ENCODE measurements at places on chromosomes 2 and 18.

GRCh38 chr2:98356729-98357128, 10.5 kb downstream of the CNGA3 start:
- H3K36me3 ChIP-seq: no peaks in the 10 kb centered on the region
- DNase-seq: no peak
- no peaks in the 10 kb centered on the region for H3K27me3 ChIP-seq
- no peak overlapping the region for H3K4me3 ChIP-seq
- no peak overlapping the region for H3K27ac ChIP-seq

GRCh38 chr2:231124838-231125568, at the start of gene HTR2B:
TSS of gene HTR2B (minus strand) at chr2:231125042. CDS start at chr2:231123764, 1,278 bp downstream.
- no peaks in the 10 kb centered on the region for H3K36me3 ChIP-seq
- DNase-seq: no peak
- no peak within 1 kb of the TSS for H3K27ac ChIP-seq
- H3K4me1 ChIP-seq: peaks cover 16% of the 10 kb centered on the region

DNA sequence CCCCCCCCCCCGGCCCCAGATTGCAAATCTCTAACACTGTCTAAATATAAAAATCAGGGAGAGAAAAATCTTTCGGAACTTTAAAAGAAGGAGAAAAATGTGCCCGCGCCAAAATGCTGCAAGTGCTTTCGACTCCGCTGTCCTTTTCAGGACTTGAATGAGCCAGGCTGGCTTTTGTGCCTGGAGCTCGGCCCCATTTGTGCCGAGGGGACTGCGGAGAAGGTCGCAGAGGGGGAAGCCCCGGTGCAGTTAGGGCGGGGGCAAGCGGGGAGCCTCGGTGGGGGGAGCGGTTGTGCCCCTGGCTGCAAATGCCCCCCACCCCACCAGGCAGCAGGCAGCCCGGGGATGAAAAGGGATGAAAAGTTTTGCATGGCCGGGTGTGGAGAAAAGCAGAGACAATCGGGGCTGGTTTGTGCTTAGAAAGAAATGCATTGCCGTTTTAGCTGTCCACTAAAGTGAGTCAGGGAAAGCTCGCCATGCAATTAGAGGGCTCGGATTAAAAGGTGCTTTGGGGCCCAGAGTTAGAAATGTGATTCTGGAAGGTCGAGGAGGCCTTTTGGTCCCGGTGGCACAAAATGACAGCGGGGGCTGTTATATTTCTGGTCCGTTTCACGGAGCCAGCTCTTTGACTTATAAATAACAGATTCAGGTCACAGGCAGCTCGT, 1.6 kb downstream of the INHBB start:
- peaks cover 47% of the 10 kb centered on the region for H3K27me3 ChIP-seq
- H3K4me1 ChIP-seq: no peaks in the 10 kb centered on the region
- H3K36me3 ChIP-seq: no peaks in the 10 kb centered on the region

DNA sequence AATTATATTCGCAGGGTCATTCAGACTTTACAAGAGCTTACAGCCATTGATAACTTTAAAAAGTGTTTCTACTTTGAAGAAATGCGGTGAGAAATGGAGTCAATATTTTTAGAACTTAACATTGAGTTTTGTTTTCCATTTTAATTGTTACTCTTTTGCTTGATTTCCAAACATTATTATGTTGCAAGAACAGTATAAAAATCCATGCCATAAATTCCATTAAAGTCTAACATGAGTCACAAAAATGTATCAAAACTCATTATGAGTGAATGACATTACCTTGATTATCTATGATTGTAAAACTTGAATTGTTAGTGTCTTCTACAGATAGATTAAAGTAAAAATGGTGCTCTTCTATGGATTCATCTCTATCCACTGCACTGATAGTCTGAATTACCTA, 92.6 kb downstream of the CDH19 start:
- H3K27me3 ChIP-seq: no peaks in the 10 kb centered on the region
- H3K4me1 ChIP-seq: peaks cover 38% of the 10 kb centered on the region

GRCh38 chr2:238998801-238999200, 150.9 kb downstream of the TWIST2 start:
- H3K36me3 ChIP-seq: no peaks in the 10 kb centered on the region
- H3K4me1 ChIP-seq: peaks cover 3% of the 10 kb centered on the region
- H3K27me3 ChIP-seq: no peaks in the 10 kb centered on the region
- no peak overlapping the region for H3K4me3 ChIP-seq

DNA sequence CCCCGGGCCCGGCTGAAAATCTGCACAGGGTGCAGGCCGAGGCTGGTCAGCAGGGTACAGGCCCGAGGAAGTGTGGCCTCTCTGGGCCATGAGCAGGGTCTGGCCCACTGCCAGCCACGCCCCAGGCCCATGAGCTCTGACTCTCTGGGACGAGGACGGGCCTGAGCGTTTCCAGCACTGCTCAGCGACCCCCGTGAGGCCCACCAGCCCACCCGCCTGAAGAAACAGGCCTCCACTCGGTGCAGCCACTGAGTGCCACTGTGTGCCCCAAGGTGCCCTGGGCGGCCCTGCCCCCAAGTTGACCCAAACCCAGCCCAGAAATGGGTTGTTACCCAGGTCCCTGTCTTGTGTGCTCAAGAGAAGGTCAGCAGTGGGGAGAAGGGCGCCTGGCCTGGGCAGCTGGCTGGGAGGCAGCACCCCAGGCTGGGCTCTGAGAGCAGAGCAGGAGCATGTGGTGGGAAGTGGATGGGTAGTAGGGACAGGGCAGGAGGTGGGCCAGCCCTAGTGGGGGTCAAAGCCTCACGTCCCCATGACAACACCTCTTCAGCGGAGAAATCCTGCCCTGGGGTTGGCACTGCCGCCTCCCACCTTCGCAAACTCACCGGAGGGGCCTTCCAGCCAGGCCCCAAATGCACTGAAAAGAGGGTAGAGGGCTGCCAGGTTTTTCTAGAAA, 2.1 kb upstream of the SNED1 start:
- H3K27me3 ChIP-seq: peaks cover 6% of the 10 kb centered on the region
- peak; percentile 58 for DNase-seq
- H3K4me1 ChIP-seq: peaks cover 7% of the 10 kb centered on the region
- no peaks in the 10 kb centered on the region for H3K36me3 ChIP-seq
- H3K4me3 ChIP-seq: no peak overlapping the region

GRCh38 chr2:86787736-86788135, 3.0 kb downstream of the CD8A start:
- DNase-seq: no peak
- H3K27ac ChIP-seq: no peak overlapping the region
- H3K27me3 ChIP-seq: peaks cover 51% of the 10 kb centered on the region
- no peaks in the 10 kb centered on the region for H3K4me1 ChIP-seq
- H3K4me3 ChIP-seq: no peak overlapping the region

DNA sequence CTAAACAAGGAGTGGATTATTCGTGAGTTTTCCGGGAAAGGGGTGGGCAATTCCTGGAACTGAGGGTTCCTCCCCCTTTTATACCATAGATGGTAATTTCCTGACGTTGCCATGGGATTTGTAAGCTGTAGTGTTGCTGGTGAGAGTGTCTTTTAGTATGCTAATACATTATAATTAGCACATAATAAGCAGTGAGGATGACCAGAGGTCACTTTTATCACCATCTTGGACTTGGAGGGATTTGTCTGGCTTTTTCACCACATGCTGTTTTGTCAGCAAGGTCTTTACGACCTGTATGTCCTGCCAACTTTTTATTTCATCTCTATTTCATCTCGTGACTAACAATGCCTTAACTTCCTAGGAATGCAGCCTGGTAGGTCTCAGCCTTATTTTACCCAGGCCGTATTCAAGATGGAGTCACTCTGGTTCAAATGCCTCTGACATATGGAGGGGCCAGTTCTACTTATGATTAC, 124.8 kb upstream of the B3GNT2 start:
- no peaks in the 10 kb centered on the region for H3K4me1 ChIP-seq
- H3K27me3 ChIP-seq: no peaks in the 10 kb centered on the region
- H3K27ac ChIP-seq: no peak overlapping the region
- no peak for DNase-seq

DNA sequence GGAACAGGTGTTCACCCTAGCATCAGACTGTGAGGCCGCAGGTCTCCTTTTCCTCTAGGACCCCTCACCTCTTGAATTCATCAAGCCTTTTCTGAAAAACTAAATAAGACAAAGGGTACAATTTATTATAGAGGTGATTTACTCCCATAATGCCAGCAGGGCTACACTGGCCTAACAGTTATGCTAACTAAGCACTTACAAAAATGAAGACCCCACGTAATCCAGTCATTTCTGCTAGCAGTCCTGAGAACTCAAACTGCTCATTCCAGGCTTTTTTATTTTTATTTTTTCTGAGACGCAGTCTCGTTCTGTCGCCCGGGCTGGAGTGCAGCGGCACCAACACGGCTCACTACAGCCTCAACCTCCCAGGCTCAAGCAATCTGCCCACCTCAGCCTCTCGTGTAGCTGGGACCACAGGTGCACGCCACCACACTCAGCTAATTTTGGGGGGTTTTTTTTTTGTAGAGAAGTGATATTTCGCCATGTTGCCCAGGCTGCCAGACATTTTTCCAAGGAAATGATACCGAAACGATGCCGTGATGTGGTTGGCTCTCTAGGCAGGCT, 14.2 kb downstream of the CAPG start:
- DNase-seq: no peak
- no peaks in the 10 kb centered on the region for H3K27me3 ChIP-seq
- peaks cover 72% of the 10 kb centered on the region for H3K36me3 ChIP-seq
- no peak overlapping the region for H3K4me3 ChIP-seq
- H3K4me1 ChIP-seq: no peaks in the 10 kb centered on the region

DNA sequence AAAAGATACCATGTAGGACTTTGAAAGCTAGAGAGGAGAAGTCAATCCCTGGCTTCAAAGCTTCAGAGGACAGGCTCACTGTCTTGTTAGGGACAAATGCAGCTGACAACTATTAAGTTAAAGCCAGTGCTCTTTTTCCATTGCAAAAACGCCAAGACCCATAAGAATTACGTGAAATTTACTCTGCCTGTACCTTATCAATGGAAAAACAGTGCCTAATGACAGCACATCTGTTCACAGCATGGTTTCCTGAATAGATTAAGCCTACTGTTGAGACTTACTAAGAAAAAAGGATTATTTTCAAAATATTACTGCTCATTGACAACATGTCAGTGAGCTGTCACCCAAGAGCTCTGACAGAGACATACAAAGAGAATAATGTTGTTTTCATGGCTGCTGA, 52.9 kb downstream of the ANKRD12 start:
- H3K27ac ChIP-seq: no peak overlapping the region
- H3K4me3 ChIP-seq: no peak overlapping the region
- no peak for DNase-seq
- H3K36me3 ChIP-seq: peaks cover 17% of the 10 kb centered on the region
- no peaks in the 10 kb centered on the region for H3K27me3 ChIP-seq
- no peaks in the 10 kb centered on the region for H3K4me1 ChIP-seq

DNA sequence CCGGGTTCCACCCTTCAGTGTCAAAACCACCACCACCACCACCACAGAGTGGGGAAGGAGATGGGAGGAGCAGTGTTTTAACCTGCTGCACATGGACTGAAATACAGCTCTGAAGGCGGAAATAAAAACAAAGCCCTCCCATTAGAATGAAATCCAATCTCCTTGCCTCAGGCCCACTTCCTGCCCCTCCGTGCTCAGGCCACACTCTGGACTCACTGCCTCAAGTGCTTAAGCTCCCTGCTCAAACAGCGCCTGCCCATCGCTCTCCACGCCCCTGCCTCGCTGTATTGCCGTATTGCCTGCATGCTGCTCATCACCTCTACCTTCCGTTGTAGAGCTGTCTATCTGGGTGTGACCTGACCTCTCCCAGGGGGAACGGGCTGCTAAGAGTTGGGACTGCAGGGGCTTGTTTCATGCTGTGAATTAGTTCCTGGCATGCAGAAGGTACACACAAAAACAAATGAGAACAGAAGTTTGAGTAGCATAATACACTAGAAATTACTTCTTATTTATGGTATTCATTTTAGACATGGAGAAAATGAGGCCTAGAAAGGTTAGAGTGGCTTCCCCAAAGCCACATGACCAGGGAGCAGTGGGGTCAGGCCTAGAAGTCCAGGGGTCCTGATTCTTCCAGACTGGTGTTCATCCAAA, 31.6 kb upstream of the NEB start:
- DNase-seq: no peak
- H3K27ac ChIP-seq: no peak overlapping the region
- H3K36me3 ChIP-seq: no peaks in the 10 kb centered on the region
- H3K4me3 ChIP-seq: no peak overlapping the region
- H3K4me1 ChIP-seq: no peaks in the 10 kb centered on the region
- H3K27me3 ChIP-seq: no peaks in the 10 kb centered on the region

- no peak within 1 kb of the TSS for H3K27ac ChIP-seq
- H3K36me3 ChIP-seq: no peaks in the 10 kb centered on the region
- DNase-seq: peak; percentile 74
- peaks cover 4% of the 10 kb centered on the region for H3K4me1 ChIP-seq
These were observed at the start of gene IL18R1 for GRCh38 chr2:102355526-102356380. TSS of gene IL18R1 (plus strand) at chr2:102355796. CDS start at chr2:102362661, 6,865 bp downstream.

DNA sequence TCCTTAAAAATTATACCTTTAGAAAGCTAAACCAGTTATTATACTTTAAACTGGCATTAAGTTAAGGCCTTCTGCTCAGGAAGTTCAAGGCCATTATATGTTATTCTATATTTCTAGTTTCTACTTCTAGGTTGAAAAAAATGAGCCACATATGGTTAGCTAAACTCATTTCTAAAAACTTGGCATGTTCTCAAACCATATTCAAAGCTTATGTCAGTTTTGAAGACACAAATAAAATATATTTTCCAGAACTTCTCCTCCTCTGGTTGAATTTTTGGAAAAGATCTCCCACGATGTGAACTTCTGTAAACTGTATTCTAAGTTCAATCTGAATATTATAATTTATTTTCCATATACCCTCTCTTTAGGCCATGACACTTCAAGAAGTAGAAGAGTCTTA, 103.5 kb downstream of the NYAP2 start:
- DNase-seq: no peak
- no peaks in the 10 kb centered on the region for H3K36me3 ChIP-seq
- H3K27me3 ChIP-seq: no peaks in the 10 kb centered on the region
- no peak overlapping the region for H3K27ac ChIP-seq
- no peaks in the 10 kb centered on the region for H3K4me1 ChIP-seq

DNA sequence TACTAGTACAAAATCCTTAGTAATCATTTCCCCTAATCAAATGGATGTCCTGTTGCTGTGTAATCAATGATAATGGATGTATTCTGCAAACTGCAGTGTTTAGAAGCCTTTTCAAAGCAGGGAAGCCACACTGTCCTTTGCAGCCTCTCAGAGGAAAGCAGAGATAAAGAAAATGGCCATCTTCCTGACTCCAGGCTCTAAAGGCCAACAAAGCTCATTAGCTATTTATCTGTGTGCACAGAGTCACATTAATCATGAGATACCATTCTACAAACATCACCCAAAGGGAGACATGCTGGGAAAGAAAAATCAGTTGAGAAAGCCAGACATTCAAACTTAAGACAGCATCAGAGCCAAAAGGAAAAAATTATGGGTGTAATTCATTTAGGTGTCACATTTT, 165.0 kb downstream of the RAD51AP2 start:
- no peak overlapping the region for H3K4me3 ChIP-seq
- no peaks in the 10 kb centered on the region for H3K36me3 ChIP-seq
- no peak overlapping the region for H3K27ac ChIP-seq
- no peaks in the 10 kb centered on the region for H3K27me3 ChIP-seq
- no peak for DNase-seq
- no peaks in the 10 kb centered on the region for H3K4me1 ChIP-seq

DNA sequence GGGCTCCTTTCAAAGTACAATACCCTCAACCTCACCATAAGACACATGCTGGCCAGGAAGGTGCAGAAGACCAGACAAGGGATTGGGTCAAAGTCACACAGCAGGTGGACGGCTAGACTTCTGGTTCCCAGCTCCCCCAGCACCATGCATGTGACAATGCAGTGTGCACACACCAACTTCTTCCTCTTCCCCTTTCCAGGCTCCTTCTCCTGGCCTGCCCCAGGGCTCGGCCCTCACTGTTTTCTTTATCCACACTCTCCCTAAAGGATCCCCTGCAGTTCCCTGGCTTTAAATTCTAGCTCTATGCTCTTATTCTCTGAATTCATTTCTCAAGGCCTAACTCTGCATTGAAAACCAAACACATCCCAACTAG, 82.3 kb downstream of the LOXHD1 start:
- H3K4me3 ChIP-seq: no peak overlapping the region
- no peaks in the 10 kb centered on the region for H3K36me3 ChIP-seq
- DNase-seq: no peak

Measured in RWPE2 (cell line).